ENCODE measurements at places on chromosomes 3 and 15. TPM values are rescaled to one million over a fixed set of nuclear protein-coding genes. Genes with fewer than 3 reads are reported as not detected.

NR1I2 gene
- total RNA-seq = not detected

HYKK gene
- total RNA-seq = 7.6 TPM

IMPG2 gene
- under 0.01 TPM for total RNA-seq

DNA sequence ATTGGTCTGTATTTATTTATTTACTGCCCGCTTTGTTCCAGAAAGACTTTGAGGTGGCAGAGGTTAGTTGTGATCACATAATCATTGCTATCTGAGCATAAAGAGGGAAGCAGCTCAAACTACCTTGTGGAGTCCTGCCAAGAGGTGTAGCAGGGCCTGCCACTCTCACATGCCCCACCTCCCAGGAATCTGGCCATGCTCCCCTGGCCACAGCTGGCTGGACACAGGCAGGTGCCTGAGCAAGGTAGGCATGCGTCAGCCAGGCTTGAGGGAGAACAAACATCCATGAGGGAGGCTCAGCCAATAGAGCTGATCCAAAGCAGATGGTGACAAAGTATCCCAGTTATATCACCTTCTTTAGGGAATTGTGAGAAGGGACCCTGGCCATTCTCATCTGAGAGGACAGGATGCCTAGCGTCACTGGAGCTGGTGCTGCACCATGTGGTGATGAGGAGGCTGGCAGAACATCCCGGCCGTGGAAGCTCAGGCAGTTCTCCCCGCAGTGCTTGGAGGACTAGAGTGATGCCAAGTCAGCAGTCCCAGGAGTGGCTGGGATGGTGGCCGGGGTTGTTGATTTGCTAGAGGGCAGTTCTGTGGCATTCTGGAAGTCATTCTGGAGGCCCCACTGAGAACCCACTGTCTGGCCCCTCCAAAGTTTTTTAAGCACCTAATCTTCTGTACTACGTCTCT lies 6.8 kb upstream of the POLG start:
- H3K27ac ChIP-seq = no peak overlapping the region
- H3K4me1 ChIP-seq = no peaks in the 10 kb centered on the region
- peak; percentile 82 for DNase-seq
- no peaks in the 10 kb centered on the region for H3K36me3 ChIP-seq

DNA sequence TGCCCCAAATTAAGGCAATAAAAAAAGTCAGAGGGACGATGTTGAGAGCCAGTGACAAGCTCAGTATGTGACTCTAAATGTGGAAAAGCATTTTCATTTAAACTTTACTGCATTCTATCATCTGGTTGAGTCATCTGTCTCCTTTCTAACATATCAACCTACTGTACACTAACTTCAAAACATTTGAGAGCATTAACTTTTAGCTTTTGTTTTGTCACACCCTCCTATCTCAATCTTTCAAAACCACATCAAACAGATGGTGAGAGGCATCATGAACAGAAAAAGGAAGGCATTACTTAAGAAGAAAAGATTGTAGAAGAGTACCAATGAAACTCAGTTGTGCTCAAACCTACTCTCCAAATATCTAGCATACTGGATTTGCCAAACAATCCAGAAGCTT lies 4.8 kb downstream of the LRRC58 start:
- H3K4me3 ChIP-seq = no peak overlapping the region
- no peaks in the 10 kb centered on the region for H3K36me3 ChIP-seq
- no peak for DNase-seq
- H3K4me1 ChIP-seq = peaks cover 53% of the 10 kb centered on the region
- H3K27me3 ChIP-seq = no peaks in the 10 kb centered on the region

GRCh38 chr15:51111061-51111460 lies 16.4 kb upstream of the TNFAIP8L3 start:
- no peak overlapping the region for H3K27ac ChIP-seq
- no peaks in the 10 kb centered on the region for H3K27me3 ChIP-seq
- H3K4me3 ChIP-seq = no peak overlapping the region
- no peak for DNase-seq
- no peaks in the 10 kb centered on the region for H3K4me1 ChIP-seq

DNA sequence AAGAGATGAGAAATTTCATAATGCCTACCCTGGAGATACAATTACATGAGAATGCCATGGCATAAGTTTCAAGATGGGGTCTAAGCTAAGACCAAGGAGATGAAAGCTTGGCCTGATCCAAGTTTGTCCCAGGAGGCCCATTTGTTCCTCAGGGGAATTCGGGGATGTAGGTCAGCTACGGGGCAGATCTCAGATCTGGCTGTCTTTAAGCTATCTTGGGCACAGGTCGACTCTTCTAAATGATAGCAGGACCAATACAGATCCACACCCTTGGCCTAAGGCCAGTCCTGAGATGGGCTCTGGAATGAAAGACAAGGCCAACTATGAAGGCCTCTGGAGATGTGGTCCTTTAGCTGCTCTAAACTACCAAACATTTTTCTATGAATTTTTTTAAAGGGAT lies 16.6 kb downstream of the ABI3BP start:
- no peak overlapping the region for H3K27ac ChIP-seq
- H3K36me3 ChIP-seq = no peaks in the 10 kb centered on the region
- DNase-seq = no peak
- H3K4me1 ChIP-seq = peaks cover 12% of the 10 kb centered on the region
- no peak overlapping the region for H3K4me3 ChIP-seq

DNA sequence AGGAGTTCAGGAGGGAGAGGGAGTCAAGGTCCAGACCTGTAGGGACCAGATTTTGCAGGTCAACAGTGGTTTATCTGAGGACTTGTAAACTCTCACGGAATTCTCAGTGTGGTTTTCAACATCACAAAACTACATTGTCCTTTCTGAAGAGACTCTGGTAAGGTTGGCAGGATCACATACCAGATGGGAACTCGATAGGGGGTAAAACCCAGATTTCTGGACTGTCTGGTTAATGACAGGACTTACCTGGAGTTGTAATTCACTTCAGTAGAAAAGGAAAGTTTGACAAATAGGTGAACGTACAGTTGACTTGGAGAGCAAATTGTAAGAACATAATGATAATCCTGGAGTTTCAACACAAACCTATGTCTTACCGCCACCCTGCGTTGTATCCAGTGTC lies 5.3 kb downstream of the ITPR1 start:
- peaks cover 11% of the 10 kb centered on the region for H3K36me3 ChIP-seq
- H3K4me3 ChIP-seq = no peak overlapping the region
- no peak overlapping the region for H3K27ac ChIP-seq
- peaks cover 45% of the 10 kb centered on the region for H3K4me1 ChIP-seq
- no peak for DNase-seq

GRCh38 chr3:37559461-37559860 lies 302.2 kb upstream of the CTDSPL start:
- no peaks in the 10 kb centered on the region for H3K36me3 ChIP-seq
- DNase-seq = no peak
- H3K27me3 ChIP-seq = no peaks in the 10 kb centered on the region

DNA sequence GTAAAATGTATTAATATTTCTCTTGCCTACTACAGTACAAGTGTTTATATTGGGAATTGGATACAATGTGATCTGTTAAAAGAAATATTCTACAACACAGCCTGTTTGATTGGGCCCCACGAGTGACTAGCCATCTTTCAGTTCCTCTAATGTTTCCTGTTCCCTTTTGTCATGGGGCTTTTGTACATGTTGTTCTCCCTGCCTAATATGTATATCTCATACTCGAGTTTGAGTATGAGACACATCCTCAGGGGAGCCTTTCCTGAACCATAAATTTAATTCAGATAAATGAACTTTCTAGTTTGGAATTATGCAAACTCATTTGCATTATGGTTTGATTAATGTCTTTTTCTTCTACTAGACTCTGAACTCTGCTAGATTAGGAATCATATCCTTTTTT lies 65.5 kb downstream of the MEF2A start:
- peaks cover 9% of the 10 kb centered on the region for H3K36me3 ChIP-seq
- peak overlapping the region; percentile 66 for H3K27ac ChIP-seq
- DNase-seq = no peak
- peaks cover 24% of the 10 kb centered on the region for H3K4me1 ChIP-seq

- H3K4me1 ChIP-seq = peaks cover 62% of the 10 kb centered on the region
- DNase-seq = no peak
- H3K27ac ChIP-seq = no peak overlapping the region
- H3K27me3 ChIP-seq = no peaks in the 10 kb centered on the region
- peaks cover 20% of the 10 kb centered on the region for H3K36me3 ChIP-seq
- no peak overlapping the region for H3K4me3 ChIP-seq
Observed at GRCh38 chr15:85760531-85761371, 34.0 kb downstream of the KLHL25 start.

- no peaks in the 10 kb centered on the region for H3K36me3 ChIP-seq
- H3K4me1 ChIP-seq = no peaks in the 10 kb centered on the region
- H3K4me3 ChIP-seq = no peak overlapping the region
Observed at GRCh38 chr3:5974630-5975322, 787.3 kb downstream of the EDEM1 start.

DNA sequence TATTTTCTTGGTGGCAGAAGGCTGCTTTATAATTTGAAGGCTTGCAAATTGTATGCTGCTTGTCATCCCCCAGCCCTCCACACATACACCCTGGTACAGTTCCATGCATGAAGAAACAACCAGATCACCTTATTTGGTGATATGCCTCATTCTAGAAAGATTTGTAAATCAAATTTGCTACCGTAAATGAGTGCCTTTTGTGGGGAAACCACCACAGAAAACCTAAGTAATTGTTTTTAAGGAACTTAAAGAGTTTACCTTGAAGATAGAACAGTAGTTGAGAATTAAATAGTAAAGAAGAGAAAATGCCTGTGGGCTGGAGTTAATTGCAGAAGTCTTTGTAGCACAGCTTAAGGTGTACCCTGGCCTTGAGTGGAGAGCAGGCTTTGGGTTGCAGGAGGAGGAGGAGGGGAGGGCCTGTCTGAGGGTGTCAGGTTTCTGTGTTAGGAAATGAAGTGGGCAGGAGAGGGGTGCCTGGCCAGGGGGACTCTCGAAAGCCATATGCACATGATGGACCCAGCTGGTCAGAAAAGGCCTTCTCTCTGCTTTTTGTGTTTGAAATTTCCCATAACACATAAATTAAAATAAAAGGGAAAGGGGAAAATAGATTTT lies 6.9 kb downstream of the NIPA2 start:
- no peak overlapping the region for H3K27ac ChIP-seq
- peak; percentile 18 for DNase-seq
- H3K4me1 ChIP-seq = peaks cover 10% of the 10 kb centered on the region
- peaks cover 3% of the 10 kb centered on the region for H3K36me3 ChIP-seq
- no peak overlapping the region for H3K4me3 ChIP-seq

DNA sequence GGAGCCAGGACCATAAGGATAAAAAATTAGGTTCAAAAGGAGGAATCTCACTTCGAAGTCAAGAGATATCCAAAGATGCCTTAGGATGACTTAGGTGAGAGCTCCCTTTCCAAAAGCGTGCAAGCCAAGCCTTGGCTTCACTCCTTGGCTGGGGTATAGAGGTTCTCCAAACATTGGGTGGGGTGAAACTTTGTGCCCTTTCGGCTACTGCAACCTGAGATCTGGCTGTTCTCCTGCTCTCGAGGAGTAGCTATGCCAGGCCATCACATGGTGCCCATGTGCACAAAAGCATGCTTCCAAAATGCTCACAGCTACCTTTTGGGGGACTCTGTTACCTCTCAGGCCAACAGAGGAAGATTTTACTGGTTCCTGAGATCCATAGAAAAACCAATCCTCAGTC lies 373.8 kb downstream of the EPHB1 start:
- no peaks in the 10 kb centered on the region for H3K27me3 ChIP-seq
- H3K4me3 ChIP-seq = no peak overlapping the region
- no peaks in the 10 kb centered on the region for H3K4me1 ChIP-seq
- no peak for DNase-seq
- H3K36me3 ChIP-seq = no peaks in the 10 kb centered on the region

GRCh38 chr3:182710557-182711157 lies 82.6 kb upstream of the ATP11B start:
- DNase-seq = peak; percentile 51
- no peaks in the 10 kb centered on the region for H3K36me3 ChIP-seq
- H3K4me3 ChIP-seq = no peak overlapping the region
- H3K27ac ChIP-seq = no peak overlapping the region

Data from stomach (tissue), 19 donors.